ENCODE measurements at places on chromosomes 1 and 21. TPM values are rescaled to one million over a fixed set of nuclear protein-coding genes. Genes with fewer than 3 reads are reported as not detected.
A peak's percentile ranks its signal among the peaks of the same experiment; 100 is the strongest.

TMCO1 gene
- 37.6 TPM for total RNA-seq

TRABD2B gene
- total RNA-seq, result 0.60 TPM

GRCh38 chr21:35338881-35339632 is 290.0 kb upstream of the RUNX1 start:
- DNase-seq, result no peak

GRCh38 chr1:88062650-88063153 is 621.4 kb upstream of the PKN2 start:
- DNase-seq, result no peak

UMODL1 gene
- not detected for total RNA-seq

DNA sequence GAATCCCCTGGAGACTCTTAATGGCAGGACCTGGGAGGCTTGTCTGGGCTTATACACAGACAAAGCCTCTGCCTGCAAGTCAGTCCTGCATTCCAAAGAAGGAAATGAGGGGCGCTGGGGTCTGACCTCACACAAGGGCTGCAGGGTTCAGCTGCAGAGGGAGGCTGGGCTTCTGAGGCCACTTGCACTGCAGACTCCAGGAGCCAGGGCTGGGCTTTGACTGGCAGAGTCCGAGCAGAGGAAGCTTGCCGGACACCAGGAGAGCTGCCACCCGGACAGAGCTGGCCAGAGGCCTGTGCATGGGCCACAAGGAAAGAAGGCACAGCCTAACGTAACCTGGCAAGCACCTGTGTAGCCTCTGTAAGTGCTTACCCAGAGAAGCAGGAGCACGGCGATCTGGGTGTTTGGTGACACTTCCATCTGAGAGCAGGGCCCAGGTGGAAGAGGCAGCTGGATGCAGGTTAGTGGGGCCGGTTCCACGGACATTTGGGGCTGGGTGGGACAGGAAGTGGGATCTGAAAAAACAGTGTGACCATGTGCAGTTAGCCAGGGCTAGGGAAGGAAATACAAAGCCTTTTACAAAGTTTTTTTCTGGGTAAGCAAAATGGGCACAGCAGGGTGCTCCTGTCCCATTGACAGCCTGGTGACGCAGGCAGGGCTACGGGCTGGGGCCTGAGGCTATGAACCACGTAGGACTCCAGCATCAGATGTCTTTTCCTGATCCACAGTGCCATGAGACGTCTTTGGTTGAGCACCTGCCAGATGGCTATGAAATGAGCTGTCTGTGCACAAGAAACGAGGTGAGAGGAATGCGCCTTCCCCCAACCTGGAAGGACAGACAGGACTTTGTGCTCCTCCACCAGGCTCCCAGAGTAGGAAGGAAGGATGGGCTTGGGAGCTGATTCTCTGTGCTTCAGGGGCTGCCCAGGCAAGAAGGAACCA is 37.3 kb upstream of the LBR start:
- no peak for DNase-seq

DNA sequence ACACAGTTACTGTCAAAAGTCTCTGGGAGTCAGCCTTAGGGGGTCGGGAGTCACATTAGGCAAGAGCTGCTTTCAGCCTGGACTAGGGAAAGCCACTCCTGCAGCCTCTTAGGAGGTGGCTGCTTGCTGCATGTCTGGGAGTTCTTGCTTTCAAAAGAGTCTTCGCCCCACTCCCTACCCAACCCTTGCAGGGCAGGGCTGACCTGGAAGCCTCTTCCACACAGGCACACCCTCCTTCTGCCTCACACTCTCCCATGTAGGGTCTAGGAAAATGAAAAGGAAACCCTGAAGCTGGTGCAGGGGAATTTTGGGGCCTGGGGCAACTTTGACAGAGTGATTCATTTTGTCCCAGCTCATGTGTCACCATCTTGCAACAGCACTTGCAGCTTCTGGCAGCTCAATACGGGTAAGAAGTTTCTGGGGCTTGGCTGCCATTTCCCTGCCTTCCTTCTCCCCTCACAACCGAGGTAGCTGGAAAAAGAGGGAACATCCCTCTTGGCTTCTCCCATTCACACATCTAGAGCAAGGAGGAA is 37.3 kb downstream of the KCND3 start:
- no peak for DNase-seq

DNA sequence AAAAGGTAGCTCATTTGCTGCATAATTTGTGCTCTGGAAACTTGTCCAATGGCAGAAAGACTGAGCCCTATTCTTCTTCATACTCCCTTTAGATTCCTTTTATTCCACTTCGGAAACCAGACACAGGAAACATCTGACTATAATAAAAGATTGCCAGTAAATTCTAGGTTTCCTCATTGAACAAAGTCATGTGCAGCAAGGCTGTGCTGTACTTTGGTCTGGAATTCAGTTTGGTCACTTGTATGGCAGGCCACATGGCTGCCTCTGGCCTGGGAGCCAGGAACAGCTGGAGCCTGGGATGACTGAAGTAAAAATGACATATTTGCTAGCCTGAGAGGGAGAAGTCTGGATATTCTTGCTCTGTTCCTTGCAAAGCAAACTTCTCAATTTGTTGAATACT is 79.6 kb downstream of the ST3GAL3 start:
- peak; percentile 64 for DNase-seq

GRCh38 chr1:85836736-85837135 is 128.5 kb upstream of the ZNHIT6 start:
- DNase-seq, result no peak

- no peak for DNase-seq
These were observed 51.6 kb downstream of the PLPP3 start for GRCh38 chr1:56527548-56528302.

GRCh38 chr21:31429506-31429905 is 85.4 kb upstream of the TIAM1 start:
- DNase-seq, result no peak

DNA sequence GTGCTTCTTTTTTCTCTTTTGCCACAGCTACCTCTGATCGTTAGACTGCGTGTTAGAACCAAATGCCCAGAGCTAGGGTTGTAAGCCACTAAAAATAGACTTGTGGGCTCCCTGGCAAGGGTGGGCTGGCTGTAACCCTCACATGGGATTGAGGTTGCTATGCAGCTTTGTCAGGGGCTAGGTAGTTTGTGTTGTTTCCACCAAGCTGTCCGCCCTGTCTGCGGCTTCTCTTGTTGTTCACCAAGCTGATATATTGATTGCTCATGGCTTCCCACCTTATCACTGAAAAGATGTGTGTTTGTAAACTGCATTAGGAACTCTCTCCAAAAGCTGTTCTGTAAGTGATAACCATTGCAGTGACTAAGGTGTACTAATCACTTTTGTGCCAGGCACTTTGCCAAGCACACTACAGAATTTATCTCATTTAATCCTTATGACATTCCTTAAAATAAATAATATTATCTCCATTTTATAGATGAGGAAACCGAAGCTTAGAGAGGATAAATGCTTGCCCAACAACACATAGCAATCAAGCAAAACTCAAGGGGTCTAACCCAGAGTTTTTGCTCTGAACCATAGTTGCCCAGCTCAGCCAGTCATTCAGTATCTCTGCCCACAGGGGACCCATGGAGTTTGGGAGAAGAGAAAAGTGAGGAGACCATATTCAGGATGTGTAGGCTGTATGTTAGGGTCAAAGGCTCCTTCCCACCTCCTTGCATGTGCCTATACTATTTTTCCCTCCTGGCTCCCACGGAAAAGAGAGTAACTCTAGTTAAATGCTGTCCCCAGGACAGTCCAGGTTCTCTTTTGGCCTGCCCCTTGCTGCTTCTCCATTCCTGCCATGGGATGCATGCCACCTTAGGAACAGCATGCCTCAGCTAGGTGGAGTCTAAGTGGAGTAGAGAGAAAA is 42.2 kb upstream of the TARBP1 start:
- DNase-seq, result no peak

- peak; percentile 25 for DNase-seq
These were observed 101.1 kb upstream of the ZC3H11B start for GRCh38 chr1:219713981-219714381.
